ENCODE measurements at places on chromosomes 2 and 18. TPM values are rescaled to one million over a fixed set of nuclear protein-coding genes. Genes with fewer than 3 reads are reported as not detected.

The WBP1 gene
- 111 TPM for polyA plus RNA-seq

The SLC9A4 gene
- polyA plus RNA-seq, result 6.1 TPM

The TMEM200C gene
- 1.2 TPM for polyA plus RNA-seq

The LAPTM4A gene
- 480 TPM for polyA plus RNA-seq

The TSN gene
- polyA plus RNA-seq, result 90.6 TPM

GRCh38 chr2:75102011-75102410 is 97.3 kb downstream of the TACR1 start:
- no peak for DNase-seq

DNA sequence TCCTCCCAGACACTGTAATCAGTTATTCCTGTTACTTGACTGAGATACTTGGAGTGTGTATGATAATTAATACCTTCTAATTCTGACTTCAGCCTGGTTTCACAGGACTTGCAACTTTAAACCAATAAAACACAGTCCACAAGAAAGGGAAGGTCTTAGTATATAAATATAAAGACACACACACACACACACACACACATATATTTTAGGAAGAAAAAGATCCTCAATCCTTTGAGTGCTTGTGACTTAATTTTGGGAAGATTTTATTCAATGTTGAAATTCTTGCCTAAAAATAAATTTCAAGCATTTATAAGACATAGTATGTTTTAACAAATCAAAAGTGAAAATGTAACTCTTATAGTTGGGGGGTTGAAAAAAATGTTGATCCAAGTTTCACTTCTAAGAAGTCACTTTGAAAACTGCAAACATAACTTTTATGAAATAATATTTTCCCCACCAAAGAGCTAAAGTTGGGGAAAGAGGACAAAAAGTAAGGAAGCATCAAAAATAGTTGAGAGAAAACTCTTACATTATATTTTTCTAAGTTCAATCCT is 824 bp upstream of the VPS54 start:
- DNase-seq, result no peak

DNA sequence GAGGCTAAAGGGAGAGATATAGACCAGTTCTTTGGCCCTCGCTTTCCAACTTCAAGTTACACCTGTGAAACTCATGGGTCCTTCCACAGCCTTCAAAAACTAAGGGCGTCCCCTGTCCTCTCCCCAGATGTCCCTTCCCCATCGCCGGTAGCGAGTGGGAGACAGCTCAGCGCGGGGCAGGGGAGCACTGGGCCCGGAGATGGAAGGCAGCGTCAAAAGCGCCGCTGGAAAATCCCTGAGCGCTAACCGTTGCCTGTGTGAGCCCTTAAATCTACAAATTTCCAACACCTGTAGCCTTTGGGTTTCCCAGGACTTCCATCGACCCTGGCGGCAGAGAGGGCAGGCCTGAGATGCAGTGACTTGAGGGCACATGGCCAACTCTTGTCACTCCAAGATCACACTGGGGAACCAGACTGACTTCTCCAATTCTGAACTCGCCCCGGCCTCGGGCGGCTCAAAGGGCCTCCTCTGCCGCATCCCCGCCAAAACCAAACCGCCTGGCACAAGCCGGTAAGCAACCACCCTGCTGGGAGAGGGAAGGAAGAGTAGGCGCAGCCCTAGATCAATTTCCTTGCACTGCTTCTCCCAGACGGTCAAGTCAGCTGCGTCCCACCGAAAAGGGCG is 879 bp upstream of the EPAS1 start:
- no peak for DNase-seq

GRCh38 chr2:227719641-227720040 is 1.8 kb upstream of the SLC19A3 start:
- DNase-seq, result no peak

- no peak for DNase-seq
Measured at GRCh38 chr2:6107290-6107689, 415.1 kb downstream of the SOX11 start.

DNA sequence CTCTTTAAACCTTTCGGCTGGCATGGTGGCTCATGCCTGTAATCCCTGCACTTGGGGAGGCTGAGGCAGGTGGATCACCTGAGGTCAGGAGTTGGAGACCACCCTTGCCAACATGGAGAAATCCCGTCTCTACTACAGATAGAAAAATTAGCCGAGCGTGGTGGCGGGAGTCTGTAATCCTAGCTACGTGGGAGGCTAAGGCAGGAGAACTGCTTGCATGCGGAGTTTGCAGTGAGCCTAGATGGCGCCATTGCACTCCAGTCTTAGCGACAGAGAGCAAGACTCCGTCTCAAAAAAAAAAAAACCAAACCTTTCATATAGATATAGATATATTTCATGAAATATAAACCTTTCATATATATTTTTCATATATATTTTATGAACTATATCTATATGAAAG is 864.7 kb downstream of the TRIB2 start:
- DNase-seq, result no peak

DNA sequence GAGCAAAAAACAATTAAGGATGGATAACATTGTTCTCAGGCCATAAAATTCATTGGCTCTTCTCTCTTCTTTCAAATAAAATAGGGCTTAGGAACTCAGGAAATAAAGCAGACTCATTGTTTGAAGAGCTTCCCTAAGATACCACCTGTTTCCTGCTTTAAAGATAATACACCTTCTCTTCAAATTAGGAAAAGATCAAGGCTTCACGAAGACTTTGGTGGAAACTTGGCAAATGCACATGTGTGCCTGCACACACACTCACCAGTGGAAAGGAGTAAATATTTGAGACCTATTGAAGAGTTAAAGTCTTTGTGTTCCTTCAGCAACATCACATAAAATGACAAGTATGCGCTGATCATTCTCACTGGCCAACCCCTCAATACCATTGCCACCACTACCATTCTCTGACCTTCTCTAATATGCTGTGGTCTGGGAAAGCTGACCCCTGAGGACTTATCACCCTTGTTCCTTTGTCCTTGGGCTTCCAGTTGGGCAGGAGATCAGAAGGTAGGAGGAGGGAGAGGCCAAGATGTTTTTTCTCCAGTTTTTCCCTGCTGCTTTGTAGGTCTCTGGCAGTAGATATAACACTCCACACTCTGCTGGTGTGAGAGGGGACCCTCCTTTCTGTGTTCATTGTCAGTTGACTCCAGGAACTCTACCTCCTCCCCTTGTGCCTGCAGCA is 53.5 kb upstream of the SPOPL start:
- DNase-seq, result no peak

DNA sequence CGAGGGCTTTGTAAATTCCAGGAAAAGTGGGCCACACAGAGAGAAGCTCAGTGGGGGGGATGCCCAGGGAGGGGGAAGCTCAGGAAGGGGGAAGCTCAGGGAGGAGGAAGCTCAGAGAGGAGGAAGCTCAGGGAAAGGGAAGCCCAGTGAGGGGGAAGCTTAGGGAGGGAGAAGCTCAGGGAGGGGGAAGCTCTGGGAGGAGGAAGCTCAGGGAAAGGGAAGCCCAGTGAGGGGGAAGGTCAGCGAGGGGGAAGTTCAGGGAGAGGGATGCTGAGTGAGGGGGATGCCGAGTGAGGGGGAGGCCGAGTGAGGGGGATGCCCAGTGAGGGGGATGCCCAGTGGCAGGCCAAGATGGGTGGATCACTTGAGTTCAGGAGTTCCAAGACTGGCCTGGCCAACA is 821 bp upstream of the CHRNG start:
- DNase-seq, result no peak

GRCh38 chr2:25170888-25171287 is 2.5 kb upstream of the POMC start:
- DNase-seq, result no peak

DNA sequence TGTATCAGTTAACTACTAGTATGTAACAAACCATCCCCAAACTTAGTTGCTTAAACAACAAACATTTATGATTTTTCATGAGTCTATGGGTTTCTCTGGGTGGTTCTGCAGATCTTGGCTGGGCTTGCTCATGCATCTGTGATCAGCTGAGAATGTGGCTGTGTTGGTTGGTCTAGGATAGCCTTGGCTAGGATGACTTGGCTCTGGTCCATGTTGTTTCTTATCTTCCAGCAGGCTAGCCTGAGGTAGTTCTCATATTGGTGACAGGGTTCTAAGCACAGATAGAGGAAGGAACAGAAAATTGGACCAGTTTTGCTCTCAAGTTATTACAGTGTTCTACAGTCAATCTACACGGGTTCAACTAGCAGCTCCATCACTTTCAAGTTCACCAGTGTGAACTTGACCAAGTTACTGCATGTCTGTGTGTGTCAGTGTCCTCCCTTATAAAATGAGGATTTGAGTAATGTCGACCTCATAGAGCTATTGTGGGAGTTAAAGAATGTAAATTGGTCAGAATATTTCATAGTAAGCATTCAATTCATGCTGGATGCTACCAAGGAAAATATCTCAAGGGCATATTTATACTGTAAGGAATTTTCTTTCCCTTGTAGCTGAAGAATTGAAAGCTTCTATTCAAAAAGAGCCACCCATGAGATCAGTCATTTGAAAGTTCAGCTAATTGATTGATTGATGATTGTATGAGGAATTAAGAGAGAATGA is 65.3 kb downstream of the MYO3B start:
- no peak for DNase-seq

- DNase-seq, result no peak
Measured at GRCh38 chr2:218876562-218877219, 4.0 kb upstream of the WNT10A start.

- DNase-seq, result no peak
Measured at GRCh38 chr2:237557633-237558015, 8.8 kb upstream of the PRLH start.

GRCh38 chr2:220904015-220904414 is 668.1 kb downstream of the EPHA4 start:
- DNase-seq, result no peak

DNA sequence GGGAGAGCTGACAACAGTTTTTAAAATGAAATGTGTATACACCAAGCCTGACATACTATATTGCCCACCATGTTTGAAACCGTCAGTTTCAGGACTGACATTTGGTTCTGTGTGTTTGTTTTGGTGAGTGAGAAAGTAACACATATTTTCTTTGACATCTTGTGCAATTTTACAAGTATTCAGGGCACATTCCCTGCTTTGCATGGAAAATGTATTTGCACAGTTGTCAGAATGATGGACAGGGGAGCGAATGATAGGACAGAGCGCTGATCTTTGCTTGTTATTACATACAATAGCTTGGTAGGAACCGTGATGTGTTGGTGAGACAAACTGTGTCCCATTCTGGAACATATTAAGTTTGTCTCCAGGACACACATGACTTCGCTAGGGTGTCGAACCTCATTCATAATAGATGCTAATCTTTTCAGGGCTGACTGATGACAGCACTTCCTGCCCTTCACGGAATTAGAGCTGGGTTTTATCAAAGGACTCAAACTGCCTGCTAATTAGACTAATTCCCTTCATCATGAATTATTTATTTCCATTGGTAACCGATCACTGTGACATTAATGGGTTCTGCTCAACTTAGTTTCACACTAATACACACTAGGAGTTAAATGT is 158.5 kb downstream of the CDCA7 start:
- no peak for DNase-seq
